Thyroid gland (tissue), 4 donors: ENCODE measurements at places on chromosomes 2 and 18.

GRCh38 chr2:227106845-227107759 is 56.9 kb downstream of the COL4A4 start:
- no peak for DNase-seq
- peaks cover 20% of the 10 kb centered on the region for H3K36me3 ChIP-seq
- no peaks in the 10 kb centered on the region for H3K4me1 ChIP-seq

GRCh38 chr2:94869552-94870439 is 1.4 kb upstream of the TEKT4 start:
- H3K4me1 ChIP-seq, result no peaks in the 10 kb centered on the region
- no peak overlapping the region for H3K4me3 ChIP-seq
- no peak overlapping the region for H3K27ac ChIP-seq
- H3K36me3 ChIP-seq, result no peaks in the 10 kb centered on the region
- no peak for DNase-seq

DNA sequence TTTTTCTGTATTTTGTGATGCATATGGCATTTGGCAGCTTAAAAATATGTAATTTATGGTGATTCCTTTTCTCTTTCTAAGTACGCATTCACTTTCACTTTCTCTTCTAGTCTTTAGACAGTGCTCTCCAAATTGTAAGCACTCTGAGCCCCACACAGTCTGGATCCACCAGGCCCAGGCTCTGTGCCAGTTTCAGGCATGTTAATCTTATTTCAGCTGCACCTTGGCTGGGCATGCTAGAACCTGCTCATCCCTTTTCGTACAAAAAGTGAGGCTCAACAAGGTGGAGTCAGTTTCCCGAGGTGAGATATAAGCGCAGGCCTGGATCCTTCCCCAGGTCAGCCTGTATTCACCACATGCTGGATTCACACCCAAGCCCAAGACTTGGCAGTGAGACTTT is 203.9 kb downstream of the MTX2 start:
- no peak overlapping the region for H3K27ac ChIP-seq
- peaks cover 4% of the 10 kb centered on the region for H3K27me3 ChIP-seq
- DNase-seq, result peak; percentile 9
- no peaks in the 10 kb centered on the region for H3K36me3 ChIP-seq
- no peak overlapping the region for H3K4me3 ChIP-seq

DNA sequence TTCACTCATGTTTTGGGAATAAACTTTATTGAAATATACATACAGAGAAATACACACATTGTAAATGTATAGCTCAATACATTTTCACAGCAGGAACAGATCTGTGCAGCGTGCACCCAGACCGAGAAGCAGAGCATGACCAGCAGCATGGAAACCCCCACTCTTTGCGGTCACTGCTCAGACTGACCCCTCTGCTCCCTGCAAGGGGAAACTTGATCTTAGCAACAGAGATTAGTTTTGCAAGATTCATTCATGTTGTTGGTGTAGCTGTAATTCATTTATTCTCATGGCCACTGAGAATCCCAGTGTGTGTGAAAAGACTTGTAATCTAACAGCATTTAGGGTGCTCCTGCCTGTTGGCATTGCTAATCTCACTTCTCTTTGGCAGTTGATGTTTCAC is 35.2 kb downstream of the LPIN1 start:
- H3K4me1 ChIP-seq, result no peaks in the 10 kb centered on the region
- no peak overlapping the region for H3K4me3 ChIP-seq
- H3K27ac ChIP-seq, result no peak overlapping the region
- no peak for DNase-seq

DNA sequence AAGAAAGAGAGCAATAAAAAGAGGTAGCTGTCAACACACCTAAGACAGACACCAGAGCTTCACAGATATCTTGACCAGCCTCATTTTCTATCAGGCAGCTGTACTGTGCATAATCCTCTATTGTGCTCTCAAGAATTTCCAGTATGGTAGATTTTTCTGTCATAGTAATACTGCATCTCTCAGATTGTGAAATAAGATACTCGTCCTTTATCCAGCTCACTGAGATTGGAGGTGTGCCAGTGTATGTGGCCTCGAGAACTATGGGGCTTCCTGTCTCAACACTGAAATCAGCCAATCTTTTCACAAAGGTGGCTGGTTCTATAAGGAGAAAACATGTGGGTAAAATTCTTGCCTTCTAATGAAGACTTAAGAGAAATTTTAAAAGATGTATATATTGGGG is 88.9 kb downstream of the TTN start:
- no peaks in the 10 kb centered on the region for H3K27me3 ChIP-seq
- DNase-seq, result no peak
- no peak overlapping the region for H3K4me3 ChIP-seq
- no peak overlapping the region for H3K27ac ChIP-seq
- no peaks in the 10 kb centered on the region for H3K4me1 ChIP-seq
- no peaks in the 10 kb centered on the region for H3K36me3 ChIP-seq

- H3K4me1 ChIP-seq, result no peaks in the 10 kb centered on the region
- no peaks in the 10 kb centered on the region for H3K36me3 ChIP-seq
- DNase-seq, result no peak
- H3K27ac ChIP-seq, result no peak overlapping the region
These were observed 140.0 kb upstream of the NABP1 start for GRCh38 chr2:191537921-191538320.

DNA sequence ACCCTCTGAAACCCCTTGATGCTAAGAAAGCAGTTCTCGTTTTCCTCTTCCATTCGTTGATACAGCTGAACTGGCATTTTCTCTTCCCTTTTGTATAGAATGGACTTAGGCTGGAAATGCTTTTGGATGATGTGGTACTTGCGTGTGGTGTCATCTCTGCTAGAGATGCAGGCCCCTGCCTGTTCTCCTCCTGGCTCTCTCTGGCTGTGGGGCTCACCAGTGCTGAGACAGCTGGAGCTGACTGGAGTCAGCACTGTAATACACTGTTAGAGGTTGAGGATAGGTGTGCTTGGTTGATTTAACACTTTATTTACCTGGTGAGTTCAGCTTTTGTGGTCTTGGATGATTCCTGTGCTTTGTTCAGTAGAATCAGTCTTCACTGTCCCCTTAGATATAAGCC is 30.2 kb downstream of the PARD3B start:
- no peak overlapping the region for H3K4me3 ChIP-seq
- H3K27me3 ChIP-seq, result no peaks in the 10 kb centered on the region
- no peaks in the 10 kb centered on the region for H3K36me3 ChIP-seq
- no peaks in the 10 kb centered on the region for H3K4me1 ChIP-seq
- no peak for DNase-seq
- H3K27ac ChIP-seq, result no peak overlapping the region

GRCh38 chr2:147045113-147045512 is 799.7 kb upstream of the ACVR2A start:
- H3K27me3 ChIP-seq, result no peaks in the 10 kb centered on the region
- H3K36me3 ChIP-seq, result no peaks in the 10 kb centered on the region
- peaks cover 7% of the 10 kb centered on the region for H3K4me1 ChIP-seq
- H3K4me3 ChIP-seq, result no peak overlapping the region
- DNase-seq, result peak; percentile 83
- no peak overlapping the region for H3K27ac ChIP-seq

- H3K27me3 ChIP-seq, result no peaks in the 10 kb centered on the region
- H3K4me3 ChIP-seq, result no peak overlapping the region
- H3K4me1 ChIP-seq, result peaks cover 7% of the 10 kb centered on the region
- no peak for DNase-seq
- no peak overlapping the region for H3K27ac ChIP-seq
These were observed 312.0 kb upstream of the TNP1 start for GRCh38 chr2:217171874-217172273.

DNA sequence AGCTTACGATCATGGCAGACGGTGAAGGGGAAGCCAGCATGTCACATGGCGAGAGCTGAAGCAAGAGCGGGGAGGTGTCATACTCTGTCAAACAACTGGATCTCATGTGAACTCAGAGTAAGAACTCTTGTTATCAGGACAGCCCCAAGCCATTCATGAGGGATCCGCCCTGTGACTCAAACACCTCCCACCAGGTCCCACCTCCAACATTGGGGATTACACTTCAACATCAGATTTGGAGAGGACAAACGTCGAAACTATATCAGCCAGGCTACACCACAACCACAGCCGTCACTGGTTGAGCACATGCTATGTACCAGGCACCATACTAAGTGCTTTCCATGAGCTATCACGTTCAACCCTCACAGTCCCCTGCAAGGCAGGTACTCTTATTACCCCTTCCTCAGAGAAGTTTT is 293.8 kb downstream of the PRKCE start:
- no peak overlapping the region for H3K4me3 ChIP-seq
- no peak overlapping the region for H3K27ac ChIP-seq
- H3K36me3 ChIP-seq, result no peaks in the 10 kb centered on the region
- H3K27me3 ChIP-seq, result no peaks in the 10 kb centered on the region

- H3K4me3 ChIP-seq, result no peak overlapping the region
- peak; percentile 78 for DNase-seq
- H3K27ac ChIP-seq, result peak overlapping the region; percentile 66
- H3K4me1 ChIP-seq, result peaks cover 13% of the 10 kb centered on the region
- H3K27me3 ChIP-seq, result no peaks in the 10 kb centered on the region
These were observed 182.6 kb upstream of the HAAO start for GRCh38 chr2:42974721-42975717.

GRCh38 chr18:48167897-48168253 is 237.4 kb upstream of the SMAD2 start:
- DNase-seq, result no peak
- H3K36me3 ChIP-seq, result no peaks in the 10 kb centered on the region

DNA sequence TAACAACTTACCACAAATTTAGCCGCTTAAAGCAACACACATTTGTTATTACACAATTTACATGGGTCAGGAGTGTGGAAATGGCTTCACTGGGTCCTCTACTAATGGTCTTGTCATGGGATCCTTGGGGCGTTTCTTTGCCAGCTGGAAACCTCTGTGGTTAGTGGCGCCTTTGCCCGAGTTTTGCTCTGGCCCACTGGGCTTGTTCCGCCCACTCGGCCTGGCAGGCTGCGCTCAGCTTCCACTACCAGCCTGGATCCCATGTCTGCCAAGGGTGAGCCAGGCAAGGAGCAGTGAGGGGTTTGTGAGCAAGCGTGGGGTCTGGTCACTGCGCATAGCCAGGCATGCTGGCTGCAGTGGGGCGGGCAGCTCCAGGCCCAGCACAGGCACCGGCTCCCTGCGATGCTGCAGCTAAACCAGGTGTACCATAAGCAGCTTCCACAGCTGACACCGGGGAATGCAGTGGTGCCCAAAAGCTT is 16.2 kb upstream of the MBD2 start:
- peaks cover 7% of the 10 kb centered on the region for H3K4me1 ChIP-seq
- no peak overlapping the region for H3K4me3 ChIP-seq
- H3K27ac ChIP-seq, result no peak overlapping the region
- no peaks in the 10 kb centered on the region for H3K27me3 ChIP-seq
- H3K36me3 ChIP-seq, result no peaks in the 10 kb centered on the region

DNA sequence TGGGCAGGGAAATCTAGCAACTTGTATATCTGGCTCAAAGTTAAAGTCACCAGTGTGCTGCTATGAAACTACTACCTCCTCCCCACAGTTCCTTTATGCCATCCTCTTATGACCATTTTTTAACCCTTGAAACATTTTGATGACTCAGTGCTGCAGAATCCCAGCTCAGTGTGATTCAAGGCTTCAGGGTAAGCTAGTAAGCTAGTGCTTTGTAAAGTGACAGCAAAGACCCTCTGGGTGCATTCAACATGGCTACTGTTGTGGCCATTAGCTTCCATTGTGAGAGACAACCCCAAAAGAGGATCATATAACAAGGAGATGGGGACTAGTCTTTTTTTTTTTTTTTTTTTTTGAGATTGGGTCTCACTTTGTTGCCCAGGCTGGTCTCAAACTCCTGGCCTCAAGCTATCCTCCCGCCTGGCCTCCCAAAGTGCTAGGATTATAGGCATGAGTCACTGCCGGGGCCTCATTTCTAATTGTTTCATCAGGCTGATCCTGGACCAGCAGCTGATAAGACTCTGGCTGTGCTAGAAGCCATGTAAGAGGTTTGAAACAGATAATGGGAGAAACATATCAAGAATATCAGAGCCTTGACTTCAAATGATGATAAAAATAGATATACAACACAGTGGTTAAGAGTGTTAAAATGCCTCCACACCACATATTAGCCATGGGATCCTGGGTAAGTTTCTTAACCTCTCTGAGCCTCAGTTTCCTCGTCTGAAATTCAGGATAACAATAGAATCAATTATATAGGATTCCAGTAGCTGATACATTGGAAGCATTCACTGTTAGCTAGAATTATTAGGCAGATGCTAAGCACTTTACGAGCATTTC is 65.7 kb upstream of the RTN4 start:
- no peak overlapping the region for H3K27ac ChIP-seq
- no peak overlapping the region for H3K4me3 ChIP-seq

DNA sequence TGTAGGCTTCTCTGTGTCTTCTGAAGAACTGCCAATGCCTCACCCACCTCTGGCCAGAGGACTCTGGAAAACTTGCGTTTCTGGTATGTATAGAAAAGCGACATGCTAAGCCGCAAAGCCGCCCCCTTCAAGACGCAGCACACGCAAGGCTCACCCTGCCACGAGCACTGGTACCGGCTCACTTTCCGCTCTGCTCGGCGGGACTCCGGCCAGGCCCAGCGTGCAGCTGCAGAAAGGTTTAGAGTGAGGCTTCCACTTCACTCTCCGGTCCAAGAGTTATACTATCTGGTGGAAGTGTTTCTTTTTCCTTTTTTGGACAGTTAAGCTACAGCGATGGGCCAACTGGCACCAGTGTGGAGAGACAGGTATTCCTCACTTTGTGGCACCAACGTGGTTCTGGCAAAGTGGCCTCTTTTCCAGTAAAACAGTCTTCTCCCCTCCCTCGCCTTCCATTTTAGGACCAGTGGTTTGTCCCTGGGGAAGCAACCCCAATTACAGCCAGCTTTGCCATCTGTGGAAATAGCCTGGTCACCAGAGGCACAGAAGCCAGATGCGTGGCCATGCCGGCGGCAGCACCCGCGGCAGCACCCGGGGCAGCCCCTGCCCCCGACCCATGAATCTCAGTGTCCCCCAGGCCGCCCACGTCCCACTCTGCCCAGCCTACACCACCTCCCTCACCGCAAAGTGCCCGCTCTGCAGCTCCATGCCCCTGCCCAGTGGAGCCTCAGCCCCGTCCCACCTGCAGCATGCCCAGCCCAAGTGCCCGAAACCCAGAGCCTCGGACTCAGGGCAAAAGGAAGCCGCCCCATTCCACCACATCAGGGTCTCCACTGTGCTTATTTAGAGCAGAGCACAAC is 91.6 kb upstream of the CTDP1 start:
- H3K4me3 ChIP-seq, result no peak overlapping the region
- no peaks in the 10 kb centered on the region for H3K36me3 ChIP-seq
- H3K27ac ChIP-seq, result no peak overlapping the region
- DNase-seq, result peak; percentile 66

- no peaks in the 10 kb centered on the region for H3K27me3 ChIP-seq
- H3K4me3 ChIP-seq, result no peak overlapping the region
These were observed 1.8 kb upstream of the ITPRID2 start for GRCh38 chr2:181889776-181890175.

- no peak overlapping the region for H3K4me3 ChIP-seq
- DNase-seq, result no peak
- no peaks in the 10 kb centered on the region for H3K27me3 ChIP-seq
- no peaks in the 10 kb centered on the region for H3K36me3 ChIP-seq
These were observed 39.4 kb upstream of the TXNDC2 start for GRCh38 chr18:9846162-9846925.

GRCh38 chr18:58609536-58609993 is 19.3 kb downstream of the ALPK2 start:
- H3K36me3 ChIP-seq, result no peaks in the 10 kb centered on the region
- no peak overlapping the region for H3K4me3 ChIP-seq
- no peak for DNase-seq
- no peak overlapping the region for H3K27ac ChIP-seq
- no peaks in the 10 kb centered on the region for H3K4me1 ChIP-seq
- no peaks in the 10 kb centered on the region for H3K27me3 ChIP-seq
